CD14-positive monocyte (primary cell): ENCODE measurements at places on chromosomes 7 and 10. TPM values are rescaled to one million over a fixed set of nuclear protein-coding genes. Genes with fewer than 3 reads are reported as not detected.

Gene GOLGA7B
- not detected for polyA plus RNA-seq

Gene PRPS1L1
- polyA plus RNA-seq, result not detected

Gene ITPRID1
- not detected for polyA plus RNA-seq

Gene NPC1L1
- 0.01 and 0.04 TPM in 2 replicates for polyA plus RNA-seq

Gene PTF1A
- polyA plus RNA-seq, result not detected in 2 replicates
